ENCODE measurements at places on chromosomes 12 and 14.

DNA sequence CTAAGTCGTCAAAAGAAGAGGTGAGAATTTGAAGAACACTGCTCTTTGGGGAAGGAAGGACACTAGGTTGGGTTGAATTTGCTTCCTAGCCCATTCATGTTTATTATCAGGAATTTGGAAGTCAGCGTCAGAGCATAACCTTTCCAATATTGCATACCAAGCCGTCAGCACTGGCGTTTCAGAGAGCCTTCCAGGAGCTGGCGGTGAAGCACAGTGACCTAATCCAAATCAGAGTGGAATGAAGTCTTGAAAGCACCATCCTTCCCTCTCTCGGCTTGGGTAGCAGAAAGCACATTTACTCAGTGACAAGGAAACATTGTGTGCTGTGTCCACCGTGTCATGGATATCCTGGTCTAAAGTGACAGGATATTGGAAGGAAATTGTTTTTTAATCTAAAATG, 240.3 kb upstream of the PELI2 start:
- peak; percentile 36 for DNase-seq

DNA sequence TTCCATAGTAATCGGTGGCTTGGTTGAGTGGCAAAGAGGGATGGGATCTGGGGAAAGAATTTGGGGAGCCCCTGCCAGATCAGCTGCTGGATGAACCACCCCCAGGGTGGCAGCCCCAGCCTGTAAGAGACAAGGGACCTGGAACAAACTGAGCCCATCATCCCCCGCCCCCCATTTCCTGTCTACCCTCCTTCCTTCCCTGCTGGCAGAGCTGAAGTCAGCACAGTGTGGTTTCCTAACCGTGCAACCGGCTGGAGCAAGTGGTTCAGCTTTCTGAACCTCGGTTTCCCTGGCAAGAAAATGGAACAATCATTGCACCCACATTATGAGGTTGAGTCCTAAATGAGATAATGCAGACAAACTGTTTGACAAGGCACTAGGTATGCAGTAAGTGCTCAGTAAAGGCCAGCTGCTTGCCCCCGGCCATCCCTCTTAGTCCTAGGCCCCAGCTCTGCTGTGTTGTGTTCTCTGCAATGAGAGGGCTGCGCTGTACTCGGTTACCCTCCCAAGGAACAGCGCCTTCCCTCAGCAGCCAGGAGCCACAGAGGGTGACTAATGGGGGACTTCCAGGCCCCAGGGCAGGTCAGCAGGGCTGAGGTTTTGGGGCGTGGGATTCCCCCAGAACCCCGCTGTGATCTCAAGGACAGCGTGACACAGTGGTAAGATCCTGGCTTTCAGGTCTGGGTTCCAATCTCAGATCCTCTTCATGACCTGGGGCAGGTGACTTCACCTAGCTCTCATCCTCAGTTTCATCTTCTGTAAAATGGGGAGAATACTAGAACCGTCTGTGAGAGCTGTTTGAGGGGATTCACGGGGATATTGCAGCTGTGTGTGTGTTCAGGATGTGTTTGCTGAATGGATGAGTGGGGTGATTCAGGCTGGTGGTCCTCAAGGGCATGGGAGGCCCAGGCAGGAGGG, 16.5 kb downstream of the SELPLG start:
- no peak for DNase-seq

DNA sequence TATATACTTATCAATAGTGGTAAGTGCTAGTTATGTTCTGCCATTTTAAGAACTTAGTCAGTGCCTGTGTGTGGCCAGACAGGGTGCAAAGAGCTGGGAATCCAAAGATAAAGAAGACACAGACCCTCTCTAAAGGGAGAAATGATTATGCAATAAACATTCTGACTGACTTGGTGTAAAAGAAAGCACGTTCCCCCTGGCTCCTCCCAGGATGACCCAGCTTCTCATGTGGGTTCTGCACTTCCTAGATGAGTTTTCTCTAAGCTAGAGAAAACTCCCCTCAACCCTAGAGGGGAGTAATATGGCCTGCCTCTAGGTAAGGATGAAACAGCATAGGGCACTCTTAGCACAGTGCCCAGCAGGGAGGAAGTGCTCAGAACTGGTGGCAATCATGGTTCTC, 231.2 kb downstream of the VRK1 start:
- DNase-seq = no peak

GRCh38 chr12:34598352-34598827, 576.1 kb downstream of the ALG10 start:
- DNase-seq = no peak

GRCh38 chr12:57826400-57826799, 7.9 kb upstream of the AVIL start:
- no peak for DNase-seq

DNA sequence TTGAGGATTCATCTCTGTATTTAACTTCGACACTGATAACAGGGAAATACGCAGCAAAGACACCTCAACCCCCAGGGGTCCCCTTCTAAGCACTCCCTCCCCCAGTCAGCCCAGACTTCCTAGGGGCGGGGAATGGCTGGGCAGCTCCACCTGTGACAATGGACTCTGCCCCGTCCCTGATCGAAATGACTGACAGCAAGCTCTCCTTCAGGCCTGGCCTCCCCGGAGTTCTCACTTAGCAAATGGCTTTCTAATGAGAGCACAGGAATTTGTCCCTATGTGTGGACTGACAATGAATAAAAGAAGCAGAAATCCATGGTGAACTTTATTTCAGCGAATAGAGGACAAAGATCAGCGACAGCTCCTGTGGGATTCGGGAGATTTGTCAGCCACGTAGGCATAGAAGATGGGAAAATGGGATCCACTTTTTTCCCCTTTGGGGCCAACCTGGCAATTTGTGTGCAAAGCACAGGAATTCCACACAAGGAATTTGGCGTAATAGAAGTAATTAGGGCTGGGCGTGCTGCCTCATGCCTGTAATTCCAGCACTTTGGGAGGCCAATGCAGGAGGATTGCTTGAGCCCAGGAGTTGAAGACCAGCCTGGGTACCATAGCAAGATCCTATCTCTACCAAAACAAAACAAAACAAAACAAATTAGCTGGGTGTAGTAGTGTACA, 63.8 kb downstream of the TNFAIP2 start:
- no peak for DNase-seq

GRCh38 chr14:26444822-26445221, 153.0 kb downstream of the NOVA1 start:
- no peak for DNase-seq

GRCh38 chr14:66085224-66085623, 400.9 kb upstream of the CCDC196 start:
- DNase-seq = no peak

- no peak for DNase-seq
Observed at GRCh38 chr14:88079624-88080023, 74.7 kb downstream of the GPR65 start.

- no peak for DNase-seq
Observed at GRCh38 chr14:50957296-50957695, 13.0 kb upstream of the PYGL start.

GRCh38 chr12:114678028-114678427, 5.9 kb downstream of the TBX3 start:
- no peak for DNase-seq

DNA sequence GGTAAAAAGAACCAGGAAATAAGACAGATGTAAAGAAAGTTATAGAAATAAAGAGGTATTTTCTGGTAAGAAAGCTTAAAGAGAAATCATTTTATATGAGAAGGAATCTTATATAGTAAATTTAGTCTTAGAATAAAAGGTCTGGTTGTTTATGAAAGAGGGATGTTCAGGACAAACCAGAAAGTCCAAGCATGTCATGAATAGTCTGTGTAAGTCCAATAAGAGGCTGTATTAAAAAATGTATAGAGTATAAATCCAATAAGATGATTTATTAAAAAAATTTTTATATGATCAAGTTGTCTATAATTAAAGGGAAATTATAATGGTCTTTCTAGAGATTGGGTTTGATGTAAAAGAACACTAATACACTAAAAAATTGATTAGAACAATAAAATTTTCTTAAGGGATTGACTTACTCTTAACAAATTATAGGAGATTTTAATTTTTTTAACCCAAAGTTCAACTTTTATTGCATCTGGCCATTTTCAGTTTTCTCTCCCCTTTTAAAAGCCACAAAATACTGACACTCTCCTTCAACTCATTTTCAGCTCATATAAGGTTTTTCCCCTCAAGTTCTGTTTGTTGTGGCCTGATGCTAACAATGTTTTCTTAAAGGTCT, 35.1 kb downstream of the ST8SIA1 start:
- no peak for DNase-seq

DNA sequence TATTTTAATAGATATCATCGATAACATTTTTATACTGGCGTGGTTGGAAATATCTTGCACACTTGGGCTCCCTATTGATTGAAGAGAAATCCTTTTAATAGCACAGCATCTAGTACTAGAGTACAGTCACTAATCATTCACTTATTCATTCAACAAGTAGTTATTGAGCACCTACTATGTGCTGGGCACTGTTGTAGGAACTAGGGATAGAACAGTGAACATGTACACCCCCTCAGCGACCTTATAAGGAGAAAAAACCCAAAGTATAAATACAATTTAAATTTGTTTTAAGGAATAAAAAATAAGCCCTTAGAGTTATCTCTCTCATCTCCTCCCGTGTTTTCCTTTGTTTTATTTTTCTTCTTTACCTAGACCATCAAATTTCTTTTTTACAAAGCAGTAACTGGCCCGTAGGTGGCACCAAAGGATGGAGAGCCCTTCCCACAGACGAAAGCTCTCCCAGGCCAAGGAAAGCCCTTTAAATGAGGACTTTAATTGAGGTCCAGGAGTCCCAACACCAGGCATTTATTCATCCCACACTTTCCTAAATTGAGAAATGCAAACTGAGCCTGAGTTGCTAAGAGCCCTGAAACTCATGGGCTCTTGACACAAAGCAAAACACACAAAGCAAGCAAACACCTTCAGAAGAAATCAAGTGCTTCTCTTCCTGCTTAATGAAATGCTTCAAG, 29.0 kb downstream of the PEBP1 start:
- DNase-seq = no peak

DNA sequence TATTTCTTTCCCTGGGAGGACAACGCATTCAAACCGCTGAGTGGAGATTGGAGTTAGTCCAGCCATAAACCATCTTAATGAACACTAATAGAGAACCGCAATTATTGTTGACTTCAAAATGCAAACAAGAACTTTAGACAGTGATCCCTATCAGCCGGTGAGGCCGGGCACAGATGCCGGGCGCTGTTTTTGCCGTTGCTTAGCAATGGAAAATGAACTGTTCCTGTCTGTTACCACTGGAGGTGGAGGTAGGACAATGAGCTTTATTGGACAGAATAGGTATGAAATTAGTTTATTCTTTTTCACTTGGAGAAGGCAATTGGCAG, 216.8 kb downstream of the TTC8 start:
- DNase-seq = no peak

GRCh38 chr14:21940887-21941856, 267.6 kb upstream of the OR4E1 start:
- no peak for DNase-seq

DNA sequence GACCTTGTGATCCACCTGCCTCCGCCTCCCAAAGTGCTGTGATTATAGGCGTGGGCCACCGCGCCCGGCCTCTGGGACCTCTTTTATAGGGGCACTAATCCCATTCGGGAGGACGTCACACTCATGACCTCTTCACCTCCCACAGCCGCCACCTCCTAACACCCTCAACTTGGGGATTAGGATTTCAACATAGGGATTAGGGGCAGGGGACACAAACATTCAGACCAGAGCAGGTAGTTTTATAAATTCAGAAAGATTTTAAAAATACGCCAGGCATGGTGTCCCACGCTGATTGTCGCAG, 49.4 kb downstream of the TPCN1 start:
- DNase-seq = no peak

DNA sequence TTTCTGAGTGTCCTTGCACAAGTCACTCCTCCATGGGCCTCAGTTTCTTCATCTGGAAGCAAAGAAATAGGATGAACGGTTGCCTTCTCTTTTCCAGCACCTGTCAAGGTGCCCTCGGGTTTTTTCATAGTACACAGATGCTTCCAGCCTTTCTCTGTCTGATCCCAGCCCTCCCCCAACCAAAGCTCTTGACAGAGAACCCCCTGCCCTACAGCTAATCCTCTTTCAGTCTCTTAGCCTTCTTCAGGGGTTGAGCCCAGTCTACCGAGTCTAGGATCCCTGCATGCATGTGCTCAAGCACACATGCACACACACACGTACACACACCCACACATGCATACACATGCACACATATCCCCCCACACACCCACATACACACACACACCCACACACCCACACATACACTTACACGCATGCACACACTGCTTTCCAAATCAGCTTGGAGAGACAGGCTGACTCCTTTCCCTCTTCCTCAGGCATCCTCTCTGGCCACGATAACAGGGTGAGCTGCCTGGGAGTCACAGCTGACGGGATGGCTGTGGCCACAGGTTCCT, 4.7 kb downstream of the CDCA3 start:
- no peak for DNase-seq

DNA sequence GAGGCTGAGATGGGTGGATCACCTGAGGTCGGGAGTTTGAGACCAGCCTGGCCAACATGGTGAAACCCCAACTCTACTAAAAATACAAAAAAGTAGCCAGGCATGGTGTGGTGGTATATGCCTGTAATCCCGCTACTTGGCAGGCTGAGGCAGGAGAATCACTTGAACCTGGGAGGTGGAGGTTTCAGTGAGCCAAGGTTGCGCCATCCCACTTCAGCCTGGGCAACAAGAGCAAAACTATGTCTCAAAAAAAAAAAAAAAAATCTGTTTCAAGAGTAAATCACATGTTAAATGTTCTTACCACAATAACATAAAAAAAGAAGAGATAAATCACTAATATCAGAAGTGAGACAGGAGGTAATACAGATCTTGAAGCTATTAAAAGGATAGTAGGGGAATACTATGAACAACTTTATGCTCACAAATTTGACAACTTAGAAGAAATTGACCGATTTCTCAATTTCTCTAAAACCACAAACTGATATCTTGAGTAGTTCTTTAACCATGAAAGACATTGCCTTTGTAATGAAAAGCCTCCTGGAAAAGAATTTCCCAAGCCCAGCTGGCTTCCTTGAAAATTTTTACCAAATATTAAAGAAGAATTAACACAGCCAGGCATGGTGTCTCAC, 37.7 kb downstream of the TAOK3 start:
- no peak for DNase-seq

- DNase-seq = no peak
Observed at GRCh38 chr12:5301539-5301938, 130.4 kb upstream of the NTF3 start.

DNA sequence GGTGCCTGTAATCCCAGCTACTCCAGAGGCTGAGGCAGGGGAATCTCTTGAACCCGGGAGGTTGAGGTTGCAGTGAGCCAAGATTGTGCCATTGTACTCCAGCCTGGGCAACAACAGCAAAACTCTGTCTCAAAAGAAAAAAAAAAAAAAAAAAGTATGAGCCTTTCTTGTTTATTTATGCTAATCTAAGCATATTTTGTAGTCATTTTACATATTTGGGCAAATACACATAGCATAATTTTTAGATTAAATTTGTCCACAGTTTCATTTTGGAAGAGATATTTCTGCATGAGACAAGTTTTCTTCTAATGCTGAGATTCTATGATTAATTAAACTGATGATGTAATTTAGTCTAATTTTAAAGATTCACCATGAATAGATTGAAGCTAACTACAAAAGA, 494.4 kb downstream of the TMTC2 start:
- no peak for DNase-seq

GRCh38 chr14:90551070-90551704, 154.4 kb downstream of the CALM1 start:
- no peak for DNase-seq

Measured in skin of body (tissue), 3 donors.